Adipocyte (in vitro differentiated cells): ENCODE measurements at places on chromosomes 1 and 21.

GRCh38 chr1:25731626-25732370, 68.2 kb upstream of the SELENON start:
- DNase-seq = no peak

- no peak for DNase-seq
Observed at GRCh38 chr1:103273106-103273505, 164.8 kb upstream of the COL11A1 start.

GRCh38 chr1:165367375-165367993, 11.0 kb upstream of the LMX1A start:
- peak; percentile 82 for DNase-seq

DNA sequence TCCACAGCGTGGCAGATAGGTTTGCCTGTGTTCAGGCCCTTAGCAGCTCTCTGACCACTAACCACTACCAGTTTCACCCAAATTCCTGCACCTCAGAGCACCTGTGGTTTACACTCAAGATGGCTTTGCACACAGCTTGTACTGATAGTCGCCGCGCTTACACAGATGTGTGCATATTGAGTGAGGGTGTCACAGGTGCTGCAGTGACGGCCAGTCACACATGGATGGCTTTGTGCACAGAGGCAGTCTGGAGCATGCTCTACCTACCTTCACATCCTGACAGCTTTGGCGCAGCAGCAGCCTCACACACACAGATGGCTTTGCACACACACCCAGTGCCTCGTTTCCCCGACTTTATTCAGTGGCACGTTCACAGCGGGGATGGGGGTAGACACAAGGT, 7.5 kb downstream of the DMAP1 start:
- DNase-seq = no peak

DNA sequence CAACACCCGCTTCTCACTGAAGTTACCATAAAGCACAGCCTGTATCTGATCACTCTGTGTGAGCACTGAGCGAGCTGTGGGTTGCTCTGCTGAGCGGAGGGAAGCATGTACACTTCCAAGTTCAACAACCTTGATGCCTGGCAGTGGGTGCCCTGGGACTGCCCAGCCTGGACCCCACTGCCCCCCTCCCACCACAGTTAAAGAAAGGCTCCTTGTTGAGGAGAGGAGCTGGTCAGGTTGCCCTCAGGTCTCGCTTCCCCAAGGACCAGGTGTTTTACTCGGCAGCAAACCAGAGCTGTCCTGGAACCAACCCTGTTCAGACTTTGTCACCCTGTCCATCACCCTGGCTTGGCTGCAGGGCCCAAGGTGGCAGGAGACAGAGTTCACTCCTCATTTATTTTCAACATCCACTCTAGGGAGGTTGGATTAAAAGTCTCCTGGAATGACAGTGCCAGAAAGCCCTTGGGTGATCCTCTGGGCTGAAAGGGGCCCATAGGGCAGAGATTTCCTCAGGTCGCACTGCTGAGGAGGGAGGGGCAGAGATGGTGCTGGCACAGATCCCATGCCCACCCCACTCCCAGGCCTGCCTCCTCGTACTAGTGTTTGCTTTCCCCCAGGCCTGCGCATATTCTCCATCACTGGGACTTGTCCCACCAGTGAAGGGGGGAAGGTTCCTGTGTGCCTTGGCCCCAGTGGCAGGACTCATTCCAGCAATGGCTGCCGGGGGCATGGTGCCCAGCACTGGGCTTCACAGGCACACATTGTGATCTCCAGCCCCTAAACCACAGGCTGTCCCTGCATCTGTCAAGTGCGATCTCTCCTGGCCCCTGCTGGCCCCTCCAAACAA, 101.7 kb downstream of the TRABD2B start:
- no peak for DNase-seq

DNA sequence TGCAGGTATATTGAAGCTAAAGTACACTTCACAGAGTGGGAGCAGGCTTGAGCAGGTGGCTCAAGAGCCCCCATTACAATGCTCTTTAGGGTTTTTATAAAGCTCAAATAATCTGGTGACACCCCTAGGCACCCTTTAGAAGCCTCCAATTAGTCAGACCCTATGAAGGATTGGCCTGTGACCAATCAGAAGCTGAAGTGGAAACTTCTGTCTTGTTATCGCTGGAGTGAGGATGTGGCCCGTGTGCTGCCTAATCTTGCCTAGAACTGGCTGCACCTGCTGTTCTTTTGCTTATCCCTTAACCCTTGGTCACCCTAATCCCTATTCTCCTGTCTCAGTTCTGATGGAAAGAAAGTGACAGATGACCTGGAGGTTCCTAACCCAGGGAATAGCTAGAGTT, 70.8 kb upstream of the ABCG1 start:
- DNase-seq = no peak

DNA sequence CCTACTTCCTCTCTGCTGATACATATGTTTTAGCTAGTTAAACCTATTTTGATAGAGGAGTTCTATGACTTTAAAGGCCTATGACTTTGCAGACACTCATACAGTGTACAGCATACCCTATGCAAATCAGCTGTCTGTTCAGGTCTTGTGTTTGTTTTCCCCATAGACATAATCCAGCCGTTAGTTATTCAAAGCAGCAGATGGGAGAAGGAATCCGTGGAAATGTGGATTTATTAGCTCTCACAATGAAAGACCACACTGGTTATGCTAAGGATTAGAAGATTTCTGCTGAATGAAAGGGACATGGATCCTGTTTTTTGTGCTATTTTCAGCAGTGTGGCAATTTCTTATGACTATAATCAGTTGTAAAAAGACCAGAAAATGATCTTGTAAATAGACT, 59.8 kb downstream of the MAST2 start:
- no peak for DNase-seq

DNA sequence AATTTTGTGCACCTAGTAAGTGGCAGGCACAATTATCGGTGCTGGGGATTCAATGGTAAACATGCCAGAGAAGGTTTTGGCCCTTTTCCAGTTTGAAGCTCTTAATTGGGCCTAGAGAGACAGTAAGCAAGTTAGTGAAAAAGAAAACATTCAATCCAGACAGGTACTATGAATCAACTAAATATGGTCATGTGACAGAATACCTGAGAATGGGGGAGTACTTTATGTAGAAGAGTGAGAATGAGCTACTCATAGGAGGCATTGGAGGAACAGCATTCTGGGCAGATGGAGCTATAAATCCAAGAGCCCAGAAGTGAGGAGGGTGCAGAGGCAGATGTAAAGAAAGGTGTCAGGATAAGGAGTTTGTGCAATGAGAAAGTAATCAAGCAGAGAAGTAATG, 1017.9 kb downstream of the ADGRL2 start:
- no peak for DNase-seq

DNA sequence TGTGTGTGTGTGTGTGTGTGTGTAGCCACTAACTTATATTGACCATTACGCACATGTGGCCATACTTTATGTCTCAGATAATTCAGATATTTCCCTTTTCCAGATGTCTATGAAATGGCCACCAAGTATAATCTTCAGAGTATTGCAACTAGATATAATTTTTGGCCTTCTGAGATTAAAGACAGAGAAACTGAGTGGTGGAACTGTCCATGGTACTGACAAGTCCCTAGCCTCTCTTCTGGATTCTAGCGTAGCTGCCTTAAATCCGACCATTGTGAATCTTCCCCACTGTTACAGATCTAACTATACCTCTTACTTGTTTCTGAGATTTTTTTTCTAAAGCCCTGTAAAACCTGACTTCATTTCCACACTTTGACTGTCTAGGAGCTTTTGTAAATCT, 100.0 kb upstream of the SERTAD4 start:
- DNase-seq = peak; percentile 65

DNA sequence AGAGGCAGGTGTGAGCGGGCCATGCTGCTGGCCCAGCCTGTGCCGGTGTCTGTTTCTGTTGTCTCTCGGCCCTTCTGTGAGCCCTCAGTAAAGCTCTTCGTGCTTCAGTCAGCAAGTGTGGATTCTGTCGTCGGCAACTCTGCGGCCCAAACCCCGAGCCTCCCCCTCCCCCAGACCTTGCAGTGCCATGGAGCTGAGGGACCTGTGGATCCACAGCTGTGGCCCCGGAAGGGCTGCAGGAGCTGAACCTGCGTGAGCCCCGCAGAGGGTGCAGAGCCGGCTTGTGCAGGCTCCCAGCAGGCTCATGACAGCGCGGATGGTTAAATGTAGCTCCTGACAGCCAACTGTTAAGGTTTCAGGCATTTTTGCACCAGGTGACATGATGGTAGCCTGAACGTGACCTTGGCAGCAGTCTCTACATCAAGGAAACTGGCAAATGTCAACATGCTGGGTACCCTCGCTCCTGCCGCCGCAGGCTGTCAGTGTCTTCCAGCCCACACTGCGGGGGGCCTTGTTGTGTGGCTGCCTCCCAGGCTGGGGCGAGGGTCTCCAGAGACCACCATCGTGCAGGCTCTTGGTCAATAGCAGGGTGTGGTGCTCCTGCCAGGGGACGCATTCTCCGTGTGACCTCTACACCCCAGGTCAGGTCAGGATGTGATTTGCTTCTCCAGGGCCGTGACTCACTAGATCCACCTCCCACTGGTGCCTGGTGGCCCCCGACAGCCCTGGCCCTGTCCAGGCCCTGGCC, 7.0 kb downstream of the LRRC3 start:
- no peak for DNase-seq

DNA sequence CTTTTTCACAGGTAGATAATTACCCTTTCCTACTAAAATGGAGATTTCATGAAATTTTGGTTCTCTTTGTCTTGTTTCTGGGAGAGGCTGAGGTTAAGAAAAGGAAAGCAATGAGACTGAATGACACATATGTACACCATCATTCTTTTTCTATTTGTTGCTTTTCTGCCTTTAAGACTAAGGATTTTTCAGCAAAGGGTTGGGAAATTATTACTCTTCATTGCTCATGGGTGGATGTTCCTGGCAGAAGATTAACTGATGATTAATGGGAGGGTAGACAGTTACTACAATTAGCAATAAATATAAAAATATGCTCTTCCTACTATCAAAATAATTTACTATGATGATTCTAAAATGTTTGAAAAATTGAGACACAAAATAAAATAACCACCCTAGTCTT, 316.5 kb upstream of the USP24 start:
- DNase-seq = no peak
